ENCODE measurements at places on chromosomes 12 and 14. TPM values are rescaled to one million over a fixed set of nuclear protein-coding genes. Genes with fewer than 3 reads are reported as not detected.

SYCP3 gene
- not detected for total RNA-seq

DNA sequence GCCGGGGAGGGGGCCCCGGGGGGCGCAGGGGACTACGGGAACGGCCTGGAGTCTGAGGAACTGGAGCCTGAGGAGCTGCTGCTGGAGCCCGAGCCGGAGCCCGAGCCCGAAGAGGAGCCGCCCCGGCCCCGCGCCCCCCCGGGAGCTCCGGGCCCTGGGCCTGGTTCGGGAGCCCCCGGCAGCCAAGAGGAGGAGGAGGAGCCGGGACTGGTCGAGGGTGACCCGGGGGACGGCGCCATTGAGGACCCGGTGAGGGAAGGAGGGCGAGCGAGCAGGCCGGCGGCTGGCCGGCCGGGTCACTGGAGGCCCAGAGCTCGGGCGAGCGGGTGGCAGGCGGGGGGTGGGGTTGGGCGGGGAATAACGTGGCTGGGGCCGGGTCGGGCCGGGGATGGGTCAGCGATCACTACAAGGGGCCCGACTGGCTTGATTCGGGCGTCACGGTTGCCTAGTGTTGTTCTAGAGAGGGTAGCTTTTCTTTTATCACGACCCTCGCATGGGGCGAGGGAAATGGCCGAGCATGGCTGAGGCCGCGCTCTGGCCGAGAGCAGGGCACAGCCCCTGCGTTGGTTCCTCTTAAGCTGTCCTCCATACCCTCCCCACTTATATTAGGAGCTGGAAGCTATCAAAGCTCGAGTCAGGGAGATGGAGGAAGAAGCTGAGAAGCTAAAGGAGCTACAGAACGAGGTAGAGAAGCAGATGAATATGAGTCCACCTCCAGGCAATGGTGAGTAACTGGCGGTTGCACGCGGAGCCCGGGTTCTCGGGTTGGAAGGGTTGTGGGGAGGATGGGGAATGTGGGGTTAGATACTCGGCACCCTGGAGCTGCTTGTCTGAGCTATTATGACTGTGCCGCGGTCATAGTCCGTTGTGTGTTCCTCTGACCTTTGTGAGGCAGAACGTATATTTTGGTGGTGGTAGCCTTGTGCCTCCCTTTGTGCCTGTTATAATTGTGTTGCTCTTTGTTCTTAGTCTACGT lies 603 bp downstream of the PABPN1 start:
- H3K36me3 ChIP-seq = peaks cover 18% of the 10 kb centered on the region
- H3K27me3 ChIP-seq = no peaks in the 10 kb centered on the region
- DNase-seq = peak; percentile 71
- H3K27ac ChIP-seq = peak overlapping the region; percentile 95

PRB2 gene
- not detected for total RNA-seq

DNA sequence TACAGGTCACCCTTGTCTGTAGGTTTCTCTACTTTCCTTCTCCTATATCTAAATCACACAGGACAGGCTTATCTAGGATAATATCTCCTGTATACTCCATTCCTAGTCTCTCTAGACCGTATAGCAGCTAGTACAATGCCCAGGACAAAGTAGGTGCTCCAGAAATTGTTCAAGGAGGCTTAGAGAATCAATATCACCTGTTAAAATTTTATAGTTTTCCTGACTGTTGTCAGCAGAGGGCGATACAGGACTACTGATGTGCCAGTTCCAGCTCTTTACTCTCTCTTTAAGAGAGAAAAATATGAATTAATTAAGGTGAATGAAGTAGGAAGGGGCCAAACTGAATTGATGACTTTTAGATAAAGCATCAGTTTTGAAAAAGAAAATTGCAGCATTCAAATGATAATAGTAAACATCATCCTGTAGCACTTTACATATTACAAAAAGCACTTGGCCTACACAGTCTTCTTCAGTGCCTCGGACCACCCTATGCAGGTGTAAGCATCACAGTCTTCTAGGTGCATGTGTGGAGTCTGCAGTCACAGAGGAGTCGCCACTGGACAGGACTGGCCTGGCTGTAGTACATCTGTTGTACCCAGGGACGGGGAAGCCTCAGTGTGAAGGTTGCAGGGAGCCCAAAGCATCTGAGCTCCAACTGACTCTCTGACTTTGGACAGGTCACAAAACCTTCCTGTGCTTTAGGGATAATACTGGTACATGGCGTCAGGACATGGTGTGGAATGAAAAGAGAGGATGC lies 61.9 kb upstream of the MAX start:
- H3K27ac ChIP-seq = no peak overlapping the region
- no peaks in the 10 kb centered on the region for H3K36me3 ChIP-seq
- H3K4me1 ChIP-seq = peaks cover 11% of the 10 kb centered on the region
- DNase-seq = peak; percentile 43
- H3K4me3 ChIP-seq = no peak overlapping the region
- H3K27me3 ChIP-seq = no peaks in the 10 kb centered on the region

- no peak for DNase-seq
- no peaks in the 10 kb centered on the region for H3K4me1 ChIP-seq
- H3K4me3 ChIP-seq = no peak overlapping the region
- H3K36me3 ChIP-seq = no peaks in the 10 kb centered on the region
- no peak overlapping the region for H3K27ac ChIP-seq
Measured at GRCh38 chr12:50151047-50151687, 16.0 kb downstream of the CERS5 start.

DNA sequence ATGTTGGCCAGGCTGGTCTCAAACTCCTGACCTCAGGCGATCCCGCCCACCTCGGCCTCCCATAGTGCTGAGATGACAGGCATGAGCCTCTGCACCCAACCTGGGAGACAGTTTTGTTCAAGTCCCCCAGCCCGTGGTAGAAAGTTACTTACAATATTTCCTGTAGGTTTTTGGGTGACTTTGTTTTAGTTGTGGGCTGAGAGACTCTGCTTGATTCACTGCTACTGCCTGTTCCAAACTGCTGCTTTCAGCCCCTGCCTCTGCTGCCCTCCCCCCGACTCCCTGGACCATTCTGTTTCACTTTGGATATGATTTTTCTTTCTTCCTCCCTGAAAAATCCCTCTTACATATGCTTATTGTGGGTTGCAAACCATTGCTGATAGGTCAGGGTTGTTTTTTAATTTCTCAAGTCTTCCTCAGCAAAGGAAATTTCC lies 13.4 kb upstream of the PCNX1 start:
- peaks cover 6% of the 10 kb centered on the region for H3K27me3 ChIP-seq
- no peaks in the 10 kb centered on the region for H3K36me3 ChIP-seq
- peaks cover 39% of the 10 kb centered on the region for H3K4me1 ChIP-seq
- no peak for DNase-seq

GRCh38 chr14:105365681-105366080 lies 32.7 kb upstream of the TEX22 start:
- no peaks in the 10 kb centered on the region for H3K27me3 ChIP-seq
- H3K4me3 ChIP-seq = no peak overlapping the region
- no peak for DNase-seq
- no peaks in the 10 kb centered on the region for H3K36me3 ChIP-seq

- no peaks in the 10 kb centered on the region for H3K36me3 ChIP-seq
- peak overlapping the region; percentile 64 for H3K27ac ChIP-seq
- H3K4me3 ChIP-seq = no peak overlapping the region
- H3K27me3 ChIP-seq = no peaks in the 10 kb centered on the region
Measured at GRCh38 chr14:93035917-93036651, 79.6 kb downstream of the ITPK1 start.

- H3K27ac ChIP-seq = no peak overlapping the region
- no peak overlapping the region for H3K4me3 ChIP-seq
- H3K36me3 ChIP-seq = no peaks in the 10 kb centered on the region
- no peaks in the 10 kb centered on the region for H3K27me3 ChIP-seq
Measured at GRCh38 chr14:71964716-71965115, 32.5 kb downstream of the RGS6 start.

TUNAR gene
- not detected for total RNA-seq

DNA sequence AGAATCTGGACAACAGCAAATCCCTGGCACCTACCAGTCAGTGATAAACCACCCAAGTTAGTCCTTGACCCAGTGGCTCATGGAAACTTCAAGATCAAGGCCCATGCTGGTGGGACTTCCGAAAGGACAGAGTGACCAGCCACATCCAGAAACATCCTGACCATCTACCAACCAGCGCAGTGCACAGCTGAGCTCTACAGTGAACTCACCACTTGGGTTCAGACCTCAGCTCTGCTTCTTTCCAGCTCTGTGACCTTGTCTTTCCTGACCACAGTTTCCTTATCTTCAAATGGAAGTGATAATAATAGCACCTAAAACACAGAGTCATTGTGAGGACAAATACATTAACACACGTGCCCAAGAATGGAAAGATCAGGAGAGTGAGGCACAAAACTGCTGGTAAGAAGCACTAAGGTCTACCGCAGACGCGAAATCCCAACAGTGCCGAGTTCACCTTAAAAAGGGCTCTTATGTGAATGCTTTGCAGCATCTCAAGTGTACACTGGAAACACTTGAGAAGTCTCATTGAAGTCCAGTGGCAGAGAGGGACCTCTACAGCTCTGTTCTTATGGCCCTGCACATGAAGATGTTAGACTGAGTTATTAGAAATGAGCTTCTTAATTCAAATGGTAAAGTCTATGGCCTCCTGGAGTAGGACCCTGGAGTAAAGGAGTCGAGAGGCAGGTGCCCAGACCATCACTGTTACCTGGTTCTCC lies 128.8 kb downstream of the CCDC60 start:
- H3K4me3 ChIP-seq = no peak overlapping the region
- H3K36me3 ChIP-seq = no peaks in the 10 kb centered on the region
- no peak overlapping the region for H3K27ac ChIP-seq

DNA sequence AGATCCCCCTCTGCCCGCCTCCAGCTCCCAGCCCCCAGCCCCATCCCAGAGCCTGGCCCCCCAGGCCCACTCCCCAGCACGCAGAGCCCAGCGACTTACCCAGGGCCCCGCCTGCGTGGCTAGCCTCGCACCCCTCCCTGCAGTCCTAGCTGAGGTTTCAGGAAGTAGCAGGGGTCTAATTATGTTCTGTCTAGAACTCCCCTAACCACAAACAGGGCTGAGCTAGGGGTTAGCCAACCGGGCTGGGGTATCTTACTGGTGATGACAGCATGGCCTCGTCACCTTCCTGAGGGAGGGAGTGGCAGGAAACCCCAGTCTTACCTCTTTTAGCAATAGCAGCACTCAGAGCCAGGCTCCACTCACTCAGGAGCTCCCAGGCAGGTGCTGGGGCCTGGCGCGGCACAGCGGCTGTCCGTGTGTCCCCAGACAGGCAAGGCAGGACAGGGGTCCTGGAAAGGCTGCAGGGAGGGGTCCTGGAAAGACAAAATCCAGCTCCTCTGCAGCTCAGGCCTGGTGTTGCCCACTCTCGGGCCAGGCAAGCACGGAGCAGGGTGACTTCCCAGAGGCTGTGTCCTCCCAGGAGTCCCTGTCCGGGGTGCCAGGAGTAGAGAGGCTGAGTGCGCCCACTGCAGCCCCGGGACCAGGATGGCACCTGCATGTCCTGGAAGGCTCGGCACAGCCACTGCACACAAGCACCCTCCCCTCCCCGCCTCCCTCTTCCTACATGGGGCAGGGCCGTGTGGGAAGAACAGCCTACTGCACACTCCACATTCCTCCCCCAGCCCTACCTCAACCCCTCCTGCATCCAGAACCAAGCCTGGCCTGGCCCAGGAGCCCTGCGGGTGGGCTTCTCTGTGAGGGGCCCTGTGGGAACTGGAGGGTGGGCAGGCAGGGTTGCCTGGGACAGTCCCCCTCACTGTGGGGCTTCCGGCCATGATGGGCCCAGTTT lies at the start of gene GPR132:
GPR132 (minus strand) TSS at position 151 of the 949 bp plus-strand sequence. CDS start 10,010 bp downstream, outside the sequence.
- H3K36me3 ChIP-seq = no peaks in the 10 kb centered on the region
- DNase-seq = no peak
- no peak within 1 kb of the TSS for H3K27ac ChIP-seq
- peaks cover 13% of the 10 kb centered on the region for H3K4me1 ChIP-seq

DNA sequence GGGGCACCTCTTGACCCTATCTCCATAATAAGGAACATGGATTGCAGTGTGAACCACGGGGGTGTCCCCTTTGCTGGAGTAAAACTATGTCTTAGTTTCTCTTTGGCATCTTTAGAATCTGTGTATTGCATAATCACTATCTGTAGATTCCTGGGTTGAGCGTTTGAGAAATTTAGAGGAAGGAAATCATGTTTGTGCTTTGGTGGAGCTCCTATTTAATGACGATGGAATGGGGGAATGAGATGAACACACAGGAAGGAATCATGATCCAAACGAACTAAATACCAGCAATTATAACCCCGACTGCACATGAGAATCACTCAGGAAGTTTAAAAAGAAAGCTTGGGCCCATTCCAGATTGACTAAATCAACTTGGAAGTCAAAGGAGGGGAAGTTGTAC lies 1.3 kb upstream of the MYG1 start:
- no peak overlapping the region for H3K4me3 ChIP-seq
- no peak overlapping the region for H3K27ac ChIP-seq
- no peaks in the 10 kb centered on the region for H3K27me3 ChIP-seq
- DNase-seq = no peak

GRCh38 chr12:129815846-129816245 lies 88.0 kb downstream of the TMEM132D start:
- H3K36me3 ChIP-seq = no peaks in the 10 kb centered on the region
- DNase-seq = no peak
- no peak overlapping the region for H3K4me3 ChIP-seq
- H3K4me1 ChIP-seq = no peaks in the 10 kb centered on the region
- H3K27ac ChIP-seq = no peak overlapping the region

AGAP2 gene
- total RNA-seq = 0.81 TPM

GRCh38 chr12:111186347-111186746 lies 182.5 kb downstream of the PHETA1 start:
- no peak for DNase-seq
- H3K27ac ChIP-seq = no peak overlapping the region
- no peaks in the 10 kb centered on the region for H3K36me3 ChIP-seq

GRCh38 chr14:70698288-70698687 lies 56.6 kb downstream of the TTC9 start:
- no peak overlapping the region for H3K27ac ChIP-seq
- H3K27me3 ChIP-seq = no peaks in the 10 kb centered on the region
- DNase-seq = peak; percentile 29
- H3K4me3 ChIP-seq = no peak overlapping the region
- H3K36me3 ChIP-seq = no peaks in the 10 kb centered on the region

DNA sequence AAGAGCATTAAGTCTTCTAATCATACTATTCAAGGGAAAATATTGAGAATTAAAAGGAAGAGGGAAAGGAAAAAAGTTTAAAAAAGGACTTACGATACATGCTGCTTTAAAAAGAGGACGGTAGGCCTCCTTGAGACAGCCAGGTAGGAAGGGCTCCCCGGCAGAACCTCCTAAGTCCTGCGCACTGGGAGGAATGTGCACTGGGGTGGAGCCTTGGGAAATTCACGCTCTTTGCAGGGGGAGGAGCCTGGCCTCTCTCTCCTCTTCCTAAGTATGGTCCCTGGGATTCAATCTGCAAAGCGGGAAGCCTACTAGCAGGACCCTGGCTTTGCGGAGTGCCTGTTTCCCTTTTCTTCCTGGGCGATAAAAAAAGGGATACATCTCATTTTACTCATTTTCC lies 553.0 kb downstream of the RPS29 start:
- no peak for DNase-seq
- H3K27ac ChIP-seq = no peak overlapping the region
- H3K36me3 ChIP-seq = no peaks in the 10 kb centered on the region
- no peaks in the 10 kb centered on the region for H3K27me3 ChIP-seq
- H3K4me1 ChIP-seq = no peaks in the 10 kb centered on the region
- H3K4me3 ChIP-seq = no peak overlapping the region

RHOJ gene
- 0.49 TPM for total RNA-seq

Data from HepG2 (cell line).